ENCODE measurements at places on chromosomes 5 and 9. TPM values are rescaled to one million over a fixed set of nuclear protein-coding genes. Genes with fewer than 3 reads are reported as not detected.

CCDC192 gene
- total RNA-seq: 0.27 TPM

FGFR4 gene
- 9.3 TPM for total RNA-seq

ARL14EPL gene
- 2.3 TPM for total RNA-seq

LHX6 gene
- 1.7 TPM for total RNA-seq

SPATA31C1 gene
- total RNA-seq: not detected

CNTFR gene
- not detected for total RNA-seq

FBP2 gene
- not detected for total RNA-seq

PRDM9 gene
- 0.41 TPM for total RNA-seq

EQTN gene
- not detected for total RNA-seq

All from A375 (cell line).